ENCODE measurements at places on chromosomes 7 and 10.

GRCh38 chr7:15848362-15848761, 161.9 kb upstream of the MEOX2 start:
- no peak for DNase-seq

DNA sequence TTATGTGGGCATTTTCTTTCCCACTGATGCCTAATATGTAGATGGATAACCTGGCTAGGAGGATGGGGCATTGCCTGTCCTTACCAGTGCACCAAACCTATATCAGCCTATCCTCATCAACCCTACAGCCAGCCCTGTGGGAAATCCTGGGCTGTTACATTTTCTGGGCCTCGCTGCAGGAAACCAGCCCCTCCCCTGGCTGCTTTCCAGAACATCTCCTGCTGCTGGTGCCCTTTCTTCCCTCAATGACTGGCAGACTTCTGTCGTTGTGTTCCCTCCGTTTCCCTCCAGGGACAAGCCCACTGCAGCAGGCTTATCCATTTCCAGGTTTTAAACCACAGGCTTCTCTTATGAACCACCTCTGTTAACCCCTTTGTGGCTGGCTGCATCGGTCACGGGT, 486.1 kb upstream of the COBL start:
- no peak for DNase-seq

DNA sequence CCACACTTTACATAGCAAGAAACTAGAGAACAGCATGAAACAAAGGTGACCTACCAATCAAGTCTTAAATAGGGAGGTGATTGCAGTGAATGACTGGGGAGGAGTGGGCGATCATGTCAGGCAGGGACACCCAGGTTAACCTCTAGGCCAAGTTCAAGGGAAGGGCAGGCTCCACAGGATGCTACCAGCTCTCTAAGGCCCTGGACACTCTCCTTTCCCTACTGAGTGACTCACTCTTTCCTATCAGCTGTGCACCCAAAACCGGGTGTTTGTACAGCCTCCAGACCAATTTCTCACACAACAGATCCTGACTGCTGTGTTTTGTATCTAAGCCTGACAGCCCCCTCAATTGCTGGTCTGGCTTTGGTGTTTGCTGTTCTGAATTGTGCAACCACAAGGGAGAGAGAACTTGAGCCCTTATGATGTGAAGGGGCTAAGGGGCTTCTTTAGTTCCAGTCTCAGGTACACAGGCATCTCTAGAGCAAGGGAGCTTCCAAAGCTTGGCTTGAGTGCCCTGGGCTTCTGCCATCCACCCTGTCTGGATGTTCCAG, 107.8 kb downstream of the TBXAS1 start:
- no peak for DNase-seq

GRCh38 chr7:124645704-124646103, 119.9 kb downstream of the GPR37 start:
- DNase-seq = no peak

- DNase-seq = no peak
Observed at GRCh38 chr7:47100817-47101435, 481.0 kb downstream of the TNS3 start.

DNA sequence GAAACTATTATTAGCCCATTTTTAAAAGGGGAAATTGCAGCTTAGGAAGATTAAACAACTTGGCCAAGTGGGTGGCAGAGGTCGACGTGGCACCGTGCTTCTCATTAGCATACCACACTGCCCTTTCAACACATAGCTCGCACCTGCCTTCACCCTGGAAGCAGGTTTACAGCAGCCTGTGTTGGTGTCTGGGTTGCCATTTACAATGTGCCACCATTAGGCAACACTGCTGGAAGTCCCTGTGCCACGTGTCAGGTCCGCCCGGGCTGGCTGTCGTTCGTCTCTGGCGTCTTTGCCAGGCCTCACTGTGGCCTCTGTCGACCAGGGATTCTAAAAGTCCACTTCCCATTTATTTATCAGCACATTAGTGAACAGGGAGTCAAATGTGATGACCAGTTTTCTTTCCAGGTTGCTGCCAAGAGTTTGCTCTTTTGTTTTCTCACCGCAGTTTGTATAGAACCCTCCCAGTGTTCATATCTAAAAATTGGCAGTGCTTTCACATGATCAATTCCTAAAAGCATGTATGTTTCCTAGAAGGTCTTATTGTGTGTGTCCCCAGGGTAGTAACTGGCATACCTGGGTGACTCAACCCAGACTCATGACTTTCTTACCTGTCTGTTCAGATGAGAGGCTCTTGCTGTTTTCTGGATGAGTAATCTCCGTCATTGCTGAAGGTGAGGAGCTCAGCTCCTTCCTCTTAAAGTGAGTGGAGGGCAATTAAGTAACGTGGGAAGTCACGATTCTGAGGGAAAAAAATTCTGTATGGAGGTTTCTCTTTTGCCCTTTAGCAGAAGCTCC, 9.2 kb downstream of the INSIG1 start:
- DNase-seq = no peak

DNA sequence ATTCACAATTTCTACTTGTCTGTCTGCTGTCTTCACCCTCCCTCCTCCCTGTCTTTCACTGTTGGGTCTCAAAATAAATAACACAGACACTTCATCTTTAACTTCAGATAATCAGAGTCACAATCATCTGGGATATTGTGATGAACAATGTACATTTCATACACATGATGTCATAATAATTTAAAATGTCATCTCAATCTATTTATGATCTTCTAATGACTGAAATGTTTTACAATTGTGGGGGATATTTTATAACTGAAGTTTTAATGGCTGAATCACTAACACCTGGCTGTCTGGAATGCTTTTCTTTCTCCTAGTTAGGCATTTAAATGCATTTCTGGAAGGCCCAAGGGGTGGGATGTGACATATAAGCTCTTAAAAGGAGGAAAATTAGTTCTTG, 859.8 kb downstream of the LRMDA start:
- DNase-seq = no peak

DNA sequence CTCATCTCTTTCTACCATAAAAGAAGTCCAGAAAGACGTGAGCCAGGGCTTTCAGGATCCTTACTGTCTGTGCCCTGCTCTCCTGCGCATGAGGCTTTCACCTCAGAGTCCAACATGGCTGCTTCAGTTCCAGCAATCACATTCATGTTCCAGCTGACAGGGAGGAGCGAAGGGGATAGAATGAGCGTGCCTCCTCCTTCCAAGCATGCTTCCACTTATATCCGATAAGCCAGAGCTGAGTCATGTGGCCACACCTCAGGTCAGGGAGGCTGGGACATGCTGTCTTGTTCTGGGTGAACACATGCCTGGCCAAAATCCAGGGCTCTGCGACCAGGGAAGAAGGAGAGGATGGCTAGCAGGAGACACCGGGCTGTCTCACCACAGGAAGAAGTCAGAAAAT, 248.2 kb downstream of the SKAP2 start:
- no peak for DNase-seq

GRCh38 chr10:63666836-63667383, 145.7 kb downstream of the REEP3 start:
- no peak for DNase-seq

DNA sequence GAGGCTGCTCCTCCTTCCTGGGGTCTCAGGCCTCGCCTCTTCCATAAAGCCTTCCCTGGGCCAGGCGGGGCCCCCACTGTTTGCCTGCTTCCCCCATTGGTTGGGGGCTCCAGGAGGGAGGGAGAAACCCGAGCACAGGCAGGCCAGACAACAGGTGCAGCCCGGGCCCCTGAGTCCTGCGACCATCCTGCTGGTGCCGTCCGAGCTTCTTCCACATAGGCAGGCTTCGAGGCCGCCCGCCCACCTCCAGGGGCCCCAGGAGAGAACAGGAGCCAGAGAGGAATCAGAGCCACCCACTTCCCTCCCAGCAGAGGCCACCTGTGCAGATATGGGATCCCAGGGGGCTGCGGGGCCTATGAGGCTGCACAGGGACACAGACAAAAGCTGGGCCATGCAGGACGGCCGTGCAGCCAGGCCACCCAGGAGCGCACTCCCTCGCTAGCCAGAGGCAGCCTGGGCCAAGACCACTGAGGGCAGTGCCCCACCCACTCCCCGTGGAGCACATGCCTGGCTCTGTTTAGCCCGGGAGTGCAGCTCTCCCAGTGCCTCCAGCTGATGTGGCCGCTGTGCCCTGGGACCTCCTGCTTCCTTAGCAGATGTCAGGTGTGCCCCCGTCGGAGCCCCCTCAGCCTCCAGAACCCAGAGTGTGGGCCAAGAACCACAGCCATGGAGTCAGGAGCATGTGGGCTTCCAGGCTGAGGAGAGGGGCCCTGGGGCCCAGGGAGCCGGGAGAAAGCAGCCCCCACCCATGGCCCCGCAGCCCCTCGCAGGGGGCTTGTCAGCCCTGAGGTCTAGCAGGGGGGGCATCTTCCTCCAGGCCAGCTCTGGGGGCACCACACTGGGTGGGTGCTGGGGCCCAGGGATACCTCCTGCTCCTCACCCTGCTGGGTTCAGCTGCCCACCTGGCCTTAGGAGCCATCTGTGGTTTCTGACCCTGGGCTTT, 59.9 kb upstream of the INPP5A start:
- DNase-seq = no peak

GRCh38 chr7:131471250-131472004, 85.0 kb downstream of the PODXL start:
- no peak for DNase-seq

GRCh38 chr7:151632750-151633515, 113.2 kb upstream of the RHEB start:
- no peak for DNase-seq

DNA sequence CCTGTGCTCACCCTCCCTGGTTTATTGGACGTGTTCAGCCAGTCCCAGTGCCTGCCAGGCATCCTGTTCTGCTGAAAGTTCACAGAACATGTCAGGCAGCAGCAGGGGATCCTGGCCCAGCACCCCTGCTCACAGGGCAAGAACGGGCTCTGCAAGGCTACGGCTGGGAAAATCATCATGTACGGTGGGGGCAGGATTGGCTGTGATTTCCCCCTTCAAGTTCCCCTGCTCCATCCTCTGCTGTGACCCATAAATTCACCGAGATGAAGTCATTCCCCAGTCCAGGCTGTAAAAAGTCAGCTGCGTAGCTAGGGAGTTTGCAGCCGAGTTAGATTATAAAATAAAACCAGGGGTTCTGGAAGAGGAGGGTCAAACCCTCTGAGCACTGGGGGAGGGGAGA, 484.1 kb upstream of the ZMIZ1 start:
- no peak for DNase-seq

GRCh38 chr10:2212244-2212834, 475.0 kb upstream of the ADARB2 start:
- DNase-seq = no peak

- no peak for DNase-seq
Observed at GRCh38 chr10:79327090-79327457, 20.2 kb upstream of the PPIF start.

DNA sequence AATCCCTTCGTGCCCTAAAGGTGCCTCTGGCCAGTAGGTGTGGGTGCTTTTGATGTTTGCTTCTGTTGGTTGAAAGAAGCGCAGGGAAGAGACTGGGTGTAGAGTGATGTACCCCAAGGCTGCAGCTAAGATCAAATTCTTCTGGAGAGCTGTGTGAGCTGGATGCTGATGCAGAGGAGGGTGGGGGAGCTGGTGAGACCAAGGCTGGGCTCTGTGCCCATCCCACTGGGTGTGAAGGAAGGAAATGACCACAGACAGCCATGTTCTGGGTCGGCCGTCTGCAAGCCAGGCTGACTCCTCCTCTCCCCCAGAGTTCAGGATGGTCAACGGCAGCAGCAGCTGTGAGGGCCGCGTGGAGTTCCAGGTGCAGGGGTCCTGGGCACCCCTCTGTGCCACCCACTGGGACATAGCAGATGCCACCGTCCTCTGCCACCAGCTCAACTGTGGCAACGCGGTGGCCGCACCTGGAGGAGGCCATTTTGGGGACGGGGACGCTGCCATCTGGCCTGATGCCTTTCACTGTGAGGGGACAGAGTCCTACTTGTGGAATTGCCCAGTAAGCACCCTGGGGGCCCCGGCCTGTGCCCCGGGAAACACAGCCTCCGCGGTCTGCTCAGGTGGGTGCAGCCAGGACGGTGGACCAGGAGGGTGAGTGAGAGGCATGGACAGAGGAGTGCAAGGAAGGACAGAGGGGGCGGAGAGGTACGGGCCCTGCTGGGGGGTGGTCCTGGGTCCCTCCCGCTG, 5.1 kb downstream of the SCART1 start:
- DNase-seq = no peak

DNA sequence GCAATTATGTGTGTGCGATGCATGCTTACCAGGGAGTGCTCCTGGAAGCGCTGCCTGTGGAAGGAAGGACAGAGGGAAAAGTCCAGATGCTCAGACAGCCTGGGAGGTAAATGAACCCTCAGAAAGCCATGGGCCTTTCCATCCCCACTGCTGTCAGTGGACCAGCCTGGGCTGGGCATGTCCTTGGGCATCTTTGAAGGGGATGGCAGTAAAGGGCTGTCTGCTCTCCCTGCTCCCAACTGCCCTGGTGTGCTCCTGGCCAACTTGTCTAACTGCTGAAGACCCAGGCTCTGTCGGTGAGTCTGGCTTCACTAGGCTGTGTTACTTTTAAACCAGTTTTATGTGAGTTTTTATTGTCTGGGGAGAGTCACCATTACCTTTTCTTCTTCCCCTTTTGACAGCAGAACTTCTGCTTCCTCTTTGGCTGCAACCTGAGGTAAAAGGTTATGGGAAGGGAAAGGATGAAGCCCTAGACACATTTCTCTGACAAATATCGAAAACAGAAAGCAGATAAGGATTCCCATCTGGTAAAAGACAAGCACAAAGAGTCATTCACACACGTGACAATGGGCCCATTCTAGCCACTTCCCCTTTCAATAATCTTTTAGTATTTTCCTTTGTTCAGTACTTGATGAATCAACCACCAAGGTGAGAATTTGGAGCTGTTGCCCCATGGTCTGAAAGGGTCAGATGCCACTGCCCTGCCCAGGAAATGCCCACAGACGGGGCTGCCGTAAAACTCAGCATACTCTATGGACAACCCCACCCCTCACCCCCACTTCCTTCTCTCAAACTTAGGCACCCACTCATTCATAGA, 27.6 kb upstream of the PIK3AP1 start:
- DNase-seq = no peak

DNA sequence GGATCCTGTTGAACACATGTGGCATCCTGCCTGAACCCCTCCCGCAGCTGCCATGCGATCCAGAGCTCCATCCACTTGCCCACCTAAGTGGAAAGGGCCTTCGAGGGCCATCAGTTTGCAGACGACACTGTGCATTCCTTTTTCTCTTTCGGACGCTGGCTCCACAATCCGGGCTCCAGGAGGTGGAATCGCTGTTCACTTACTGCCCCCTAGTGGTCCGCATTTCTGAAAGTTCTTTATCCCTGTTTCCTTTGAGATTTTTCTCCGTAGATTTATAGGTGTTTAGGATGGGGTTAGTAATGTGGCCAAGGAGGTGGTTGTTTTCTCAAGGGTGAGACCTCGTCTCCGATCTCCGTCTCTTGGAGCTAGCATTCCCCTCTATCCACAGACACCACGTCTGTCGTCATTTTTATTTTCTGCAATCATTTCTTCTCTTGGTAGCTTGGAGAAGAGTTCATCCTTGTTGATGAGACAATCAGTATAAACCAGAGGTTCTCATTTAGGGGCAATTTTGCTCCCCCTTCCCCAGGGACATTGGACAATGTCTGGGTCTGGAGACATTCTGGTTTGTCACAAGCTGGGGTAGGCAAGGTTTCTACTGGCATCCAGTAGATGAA, 204.6 kb downstream of the ARHGAP21 start:
- peak; percentile 34 for DNase-seq

DNA sequence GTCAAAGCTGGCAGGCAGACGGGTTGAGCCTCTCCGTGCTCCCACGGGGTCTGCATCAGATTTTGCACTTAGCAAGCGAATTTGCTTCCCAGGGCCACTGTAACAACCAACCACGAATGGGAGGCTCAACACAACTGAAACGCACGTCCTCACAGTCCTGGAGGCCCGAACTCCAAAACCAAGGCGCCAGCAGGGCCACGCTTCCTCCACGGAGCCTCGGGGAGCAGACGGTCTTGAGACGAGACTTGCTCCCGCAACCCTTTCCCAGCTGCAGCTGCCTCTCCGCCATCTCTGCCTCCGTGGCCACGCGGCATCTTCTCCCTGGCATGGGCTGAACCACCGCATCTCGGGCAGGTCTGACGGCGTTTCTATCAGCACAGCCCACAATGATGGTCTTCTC, 30.2 kb upstream of the INSIG1 start:
- DNase-seq = no peak

Measured in omental fat pad (tissue), 4 donors.